ENCODE measurements at places on chromosomes 1 and 21. TPM values are rescaled to one million over a fixed set of nuclear protein-coding genes. Genes with fewer than 3 reads are reported as not detected.

DNA sequence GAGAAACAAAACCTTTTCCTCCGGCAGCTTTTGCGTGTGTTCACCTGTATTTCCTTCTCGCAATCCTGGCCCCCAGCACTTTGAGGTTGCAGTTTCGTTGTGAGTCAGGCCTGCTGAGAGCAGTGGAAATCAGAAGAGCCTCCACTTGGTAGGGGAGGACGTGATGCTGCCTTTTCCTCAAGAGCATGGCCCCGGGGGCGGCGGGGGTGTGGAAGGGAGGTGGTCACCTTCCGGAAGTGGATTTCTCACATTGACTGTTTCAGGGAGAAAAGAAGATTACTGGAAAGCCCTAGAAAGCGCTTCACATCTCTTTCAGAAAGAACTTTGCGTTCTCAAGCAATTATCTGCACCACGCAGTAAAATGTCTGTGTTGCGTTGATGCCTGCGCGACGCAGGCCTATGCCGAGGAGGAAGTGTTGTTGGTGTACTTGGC, 12.2 kb upstream of the IL10 start:
- H3K4me3 ChIP-seq = no peak overlapping the region
- H3K27ac ChIP-seq = no peak overlapping the region
- no peaks in the 10 kb centered on the region for H3K27me3 ChIP-seq
- no peak for DNase-seq
- H3K36me3 ChIP-seq = no peaks in the 10 kb centered on the region
- no peaks in the 10 kb centered on the region for H3K4me1 ChIP-seq

The OR2L2 gene
- not detected for total RNA-seq

DNA sequence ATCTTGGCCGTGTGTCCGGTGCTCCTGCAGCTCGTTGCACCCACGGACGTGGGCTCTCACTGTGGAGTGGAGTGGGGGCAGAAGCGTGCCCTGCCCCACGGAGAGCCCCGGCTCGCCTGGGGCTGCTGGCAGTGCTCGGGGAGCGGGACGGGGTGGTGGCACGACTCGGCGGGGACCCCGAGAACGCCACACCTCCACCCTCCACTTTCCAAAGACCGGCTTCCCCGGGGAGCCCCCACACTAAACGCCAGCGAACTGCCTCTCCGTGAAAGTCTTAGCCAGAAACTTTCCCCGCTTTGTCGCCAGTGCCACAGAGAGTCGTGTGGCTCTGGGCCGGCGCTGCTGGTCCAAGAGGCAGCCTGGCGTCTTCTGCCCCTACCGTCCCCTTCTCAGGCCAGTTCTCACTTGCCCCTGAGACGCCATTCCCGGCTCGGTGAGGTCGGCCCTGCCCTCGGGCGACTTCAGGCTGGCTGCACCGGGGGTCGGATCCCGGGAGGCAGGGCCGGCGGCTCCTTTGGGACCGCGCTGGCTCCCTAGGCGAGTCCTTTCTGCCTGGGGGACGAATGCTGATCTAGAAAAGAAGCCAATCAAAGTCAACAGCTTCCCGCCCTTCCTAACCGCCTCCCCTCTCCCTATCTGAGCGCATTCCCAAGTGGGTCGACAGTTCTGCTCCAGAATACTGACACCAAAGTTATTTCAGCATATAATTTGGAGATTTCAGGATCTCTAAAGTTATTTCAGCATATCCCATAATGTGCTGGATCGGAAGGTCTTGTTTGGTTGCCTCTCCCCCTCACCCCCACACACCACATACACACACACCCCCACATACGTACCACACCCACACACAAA, 2.6 kb upstream of the SAMD13 start:
- H3K27ac ChIP-seq = peak overlapping the region; percentile 80
- peaks cover 54% of the 10 kb centered on the region for H3K4me1 ChIP-seq
- no peaks in the 10 kb centered on the region for H3K27me3 ChIP-seq
- H3K4me3 ChIP-seq = peak overlapping the region; percentile 86

DNA sequence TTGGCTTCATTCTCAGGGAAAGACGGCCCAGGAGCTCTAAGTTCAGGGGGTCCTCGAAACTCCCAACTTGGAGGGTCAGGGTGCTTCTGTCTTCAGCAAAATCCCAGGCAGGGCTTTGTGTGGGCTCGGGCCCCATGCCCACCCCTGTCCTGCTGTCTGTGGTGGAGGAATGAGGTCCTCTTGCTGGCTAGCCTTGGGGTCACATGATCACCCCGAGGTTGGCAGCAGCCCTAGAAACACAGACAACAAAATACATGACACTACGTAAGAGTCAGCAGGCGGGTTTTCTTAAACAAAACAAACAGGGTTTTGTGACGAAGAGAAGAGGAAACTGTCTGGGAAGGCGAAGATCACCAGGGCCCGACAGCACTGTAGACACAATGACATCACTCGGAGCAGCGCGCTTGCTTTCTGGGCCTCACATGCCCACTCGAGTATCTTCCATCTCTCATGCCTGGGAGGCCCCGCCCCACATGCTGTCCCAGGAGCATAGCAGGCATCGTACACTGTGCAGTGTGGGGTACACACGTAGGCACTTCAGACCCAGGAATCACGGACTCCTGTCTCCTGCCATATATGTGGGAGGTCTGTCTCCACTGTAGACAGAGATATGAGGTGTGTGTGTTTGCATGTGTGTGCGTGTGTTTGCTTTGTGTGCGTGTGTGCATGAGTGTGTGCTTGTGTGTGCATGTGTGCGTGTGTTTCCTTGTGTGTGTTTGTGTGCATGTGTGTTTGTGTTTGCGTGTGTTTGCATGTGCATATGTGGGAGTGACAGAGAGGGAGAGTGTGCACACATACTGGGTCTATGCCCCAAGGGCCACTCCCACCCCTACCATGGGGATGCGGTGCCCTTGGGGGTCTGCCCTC, 94.7 kb downstream of the SIK1 start:
- H3K27me3 ChIP-seq = no peaks in the 10 kb centered on the region
- peaks cover 25% of the 10 kb centered on the region for H3K4me1 ChIP-seq
- no peak overlapping the region for H3K4me3 ChIP-seq
- H3K27ac ChIP-seq = no peak overlapping the region

The RUNX3 gene
- total RNA-seq = 1.2 TPM

The ICOSLG gene
- total RNA-seq = 0.42 TPM

DNA sequence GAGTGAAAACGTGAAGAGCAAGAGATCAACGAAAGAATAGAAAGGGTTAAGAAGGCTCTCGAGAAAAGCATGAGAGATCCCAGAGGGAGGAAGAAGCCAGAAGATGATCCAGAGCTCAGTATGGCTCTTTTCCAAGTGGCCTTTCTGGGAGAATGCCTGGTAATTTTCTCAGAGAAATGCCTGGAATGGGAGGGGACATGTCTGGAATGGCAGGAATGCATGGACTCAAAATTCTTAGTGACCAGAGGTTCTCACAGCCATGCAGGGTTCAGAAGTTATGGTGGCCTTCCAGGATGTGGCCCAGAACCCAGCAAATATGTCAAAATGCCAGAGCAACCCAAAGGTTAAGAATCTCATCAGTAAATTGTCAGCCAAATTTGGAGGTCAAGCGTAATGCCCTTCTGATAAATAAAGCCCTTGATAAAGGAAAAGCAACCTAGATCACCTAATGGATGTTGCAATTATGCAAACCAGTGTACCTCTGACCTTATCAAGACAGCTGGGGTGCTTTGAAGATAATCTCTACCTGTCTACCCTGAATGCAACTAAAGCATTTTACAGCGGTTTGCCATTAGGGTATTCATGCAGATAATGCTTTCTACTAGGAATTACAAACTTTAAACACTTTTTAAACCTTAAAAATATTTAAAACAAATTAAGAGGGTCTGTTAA, 53.1 kb downstream of the NBPF6 start:
- no peak overlapping the region for H3K27ac ChIP-seq
- no peak overlapping the region for H3K4me3 ChIP-seq
- H3K4me1 ChIP-seq = peaks cover 12% of the 10 kb centered on the region
- H3K36me3 ChIP-seq = no peaks in the 10 kb centered on the region

All from esophagus muscularis mucosa (tissue), 4 donors.